ENCODE measurements at places on chromosomes 13 and 19. TPM values are rescaled to one million over a fixed set of nuclear protein-coding genes. Genes with fewer than 3 reads are reported as not detected.

Gene AZU1
- total RNA-seq: not detected

Gene LRRC8E
- not detected for total RNA-seq

Gene ZNF135
- total RNA-seq: 0.42 TPM

Gene OLFM2
- 14.6 TPM for total RNA-seq

Gene GFY
- not detected for total RNA-seq

Gene ZNF69
- total RNA-seq: 1.5 TPM

Gene PCDH8
- 0.11 TPM for total RNA-seq

Gene KLK3
- not detected for total RNA-seq

- peak; percentile 68 for DNase-seq
Observed at GRCh38 chr13:71879129-71879535, 12.1 kb upstream of the DACH1 start.

DNA sequence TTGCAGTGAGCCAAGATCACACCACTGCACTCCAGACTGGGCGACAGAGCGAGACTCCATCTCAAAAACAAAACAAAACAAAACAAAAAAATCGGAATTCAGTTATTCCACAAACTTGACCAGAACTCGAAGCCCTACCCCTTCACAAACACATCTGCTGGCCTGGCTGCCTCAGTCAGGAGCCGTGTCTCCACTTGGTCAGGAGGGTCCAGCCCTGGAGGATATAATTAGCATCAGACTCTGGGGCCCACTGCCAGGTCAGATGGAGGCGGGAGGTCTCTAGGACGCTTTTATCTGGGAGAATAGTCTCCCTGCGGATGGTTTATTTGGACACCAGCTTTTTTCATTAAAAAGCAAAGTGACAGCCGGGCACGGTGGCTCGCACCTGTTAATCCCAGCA, 8.0 kb downstream of the ELL start:
- no peak for DNase-seq

DNA sequence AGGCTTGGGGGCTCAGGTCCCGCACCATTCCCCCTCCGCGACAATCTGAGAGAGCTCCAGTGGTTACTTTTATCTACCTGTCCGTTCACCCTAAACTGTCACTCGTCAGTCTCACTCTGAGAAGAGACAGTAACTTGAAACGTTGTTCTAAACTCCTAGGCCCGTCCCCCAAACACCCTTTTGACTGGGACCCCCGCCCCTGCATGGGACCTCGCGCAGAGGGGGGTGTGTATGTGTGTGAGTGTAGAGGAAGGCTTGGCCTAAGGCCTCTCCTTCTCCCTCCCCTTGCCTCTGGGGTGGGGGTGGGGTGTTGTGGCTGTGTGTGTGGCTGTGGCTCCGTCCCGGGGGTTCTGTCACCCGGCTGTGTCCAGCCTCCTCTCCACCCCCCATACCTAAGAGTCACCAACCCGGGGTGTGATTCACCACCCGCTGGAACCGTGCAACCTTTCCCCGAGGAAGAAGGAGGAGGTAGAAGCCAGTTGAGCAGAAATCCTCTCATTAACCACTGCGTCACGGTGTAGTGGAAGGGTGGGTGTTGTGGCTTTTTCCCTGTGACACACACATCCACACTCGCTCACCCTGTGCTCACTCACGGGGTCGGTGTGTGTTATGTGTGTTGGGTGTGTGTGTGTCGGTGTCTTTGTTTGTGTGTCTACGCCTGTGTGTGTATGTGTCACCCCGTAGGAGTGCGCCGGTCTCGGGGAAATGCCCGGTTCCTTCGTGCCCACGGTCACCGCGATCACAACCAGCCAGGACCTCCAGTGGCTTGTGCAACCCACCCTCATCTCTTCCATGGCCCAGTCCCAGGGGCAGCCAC, 2.4 kb downstream of the FOSB start:
- no peak for DNase-seq

DNA sequence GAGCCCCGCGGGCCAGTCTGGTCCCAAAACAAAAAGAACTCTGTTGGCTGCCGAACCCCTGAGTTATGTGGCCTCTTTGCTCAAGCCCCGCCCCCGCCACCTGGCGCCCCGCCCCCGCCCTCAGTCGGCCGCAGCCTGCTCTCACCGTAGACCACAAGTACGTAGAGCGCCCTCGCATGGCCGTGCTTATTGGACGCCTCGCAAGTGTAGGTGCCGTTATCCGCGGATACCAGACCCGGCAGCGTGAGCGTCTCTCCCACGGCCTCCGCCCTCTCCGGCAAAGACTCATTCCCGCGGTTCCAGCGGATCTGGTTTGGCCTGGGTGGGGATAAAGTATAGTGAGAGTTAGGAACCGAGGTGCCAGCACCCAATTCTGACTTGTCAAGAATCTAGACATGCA, 5.5 kb upstream of the ZNF428 start:
- DNase-seq: peak; percentile 74

DNA sequence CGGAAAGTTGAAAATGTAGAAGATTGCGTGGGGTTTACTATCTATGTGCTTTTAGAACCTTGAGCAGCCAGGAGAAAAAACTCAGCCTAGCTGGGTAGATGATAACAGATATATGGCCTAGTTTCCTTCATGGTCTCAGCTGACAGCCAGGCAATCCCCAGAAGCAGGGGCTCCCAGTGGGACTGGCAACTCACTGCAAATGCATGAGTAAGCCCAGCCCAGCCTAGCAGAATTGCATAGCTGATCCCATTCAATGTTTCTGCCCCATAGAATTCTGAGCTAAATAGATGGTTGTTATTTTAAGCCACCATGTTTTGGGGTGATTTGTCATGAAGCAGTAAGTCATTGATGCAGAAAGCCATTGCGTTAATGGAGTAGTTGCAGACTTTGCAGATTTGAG, 108.5 kb downstream of the ERCC5 start:
- DNase-seq: no peak

DNA sequence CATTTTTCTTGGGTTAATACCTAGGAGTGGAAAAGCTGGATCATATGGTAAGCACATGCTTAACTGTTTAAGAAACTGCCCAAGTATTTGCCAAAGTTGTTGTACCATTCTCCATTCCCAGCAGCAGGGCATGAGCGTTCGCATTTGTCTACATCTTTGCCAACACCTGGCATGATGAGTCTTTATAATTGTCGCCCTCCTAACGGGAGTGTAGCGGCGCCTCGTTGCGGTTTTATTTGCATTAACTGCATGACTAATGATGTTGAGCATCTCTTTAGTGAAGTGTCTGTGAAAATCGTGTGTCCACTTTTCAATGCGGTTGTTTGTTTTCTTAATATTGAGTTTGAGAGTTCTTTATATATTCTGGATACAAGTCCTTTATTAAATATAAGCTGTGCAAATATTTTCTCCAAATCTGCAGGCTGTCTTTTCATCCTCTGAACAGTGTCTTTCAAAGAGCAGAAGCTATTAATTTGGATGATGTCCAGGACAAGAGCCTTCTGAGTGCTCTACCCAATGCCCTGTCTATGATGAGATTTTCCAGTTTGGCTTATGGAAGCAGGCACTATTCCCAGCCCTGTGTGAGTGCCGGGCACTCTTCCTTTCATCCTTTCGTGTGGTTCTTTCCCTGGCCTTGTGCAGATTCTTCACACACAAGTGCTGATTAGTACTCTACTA, 202.0 kb downstream of the FOXO1 start:
- DNase-seq: no peak

GRCh38 chr19:15372891-15373301, 6.7 kb downstream of the AKAP8 start:
- no peak for DNase-seq

GRCh38 chr13:79314652-79315051, 91.4 kb downstream of the RBM26 start:
- no peak for DNase-seq

All from SK-MEL-5 (cell line).